ENCODE measurements at places on chromosomes 6 and 20. TPM values are rescaled to one million over a fixed set of nuclear protein-coding genes. Genes with fewer than 3 reads are reported as not detected.

HDGFL1 gene
- total RNA-seq = not detected

DNA sequence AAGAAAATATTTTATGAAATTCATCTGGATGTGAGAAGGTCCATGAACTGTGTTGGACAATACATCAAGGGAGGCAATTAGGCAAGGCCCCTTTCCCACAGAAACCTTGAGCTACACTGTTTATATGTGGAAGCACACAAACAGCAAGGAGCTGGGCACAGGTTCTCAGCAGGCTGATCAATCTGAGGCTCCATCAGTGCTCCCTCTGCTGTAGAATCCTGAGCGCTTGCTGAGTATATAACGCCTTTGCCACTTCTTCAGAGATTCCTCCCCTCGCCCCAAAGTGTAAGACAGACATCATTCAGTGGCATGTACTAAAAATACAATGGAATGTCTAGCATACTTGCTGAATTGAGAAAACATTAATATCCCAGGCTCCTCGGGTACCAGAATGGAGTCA lies 146.9 kb downstream of the PRKN start:
- DNase-seq = no peak
- H3K4me3 ChIP-seq = no peak overlapping the region
- H3K4me1 ChIP-seq = no peaks in the 10 kb centered on the region
- no peaks in the 10 kb centered on the region for H3K36me3 ChIP-seq
- no peaks in the 10 kb centered on the region for H3K27me3 ChIP-seq
- H3K27ac ChIP-seq = no peak overlapping the region

GRCh38 chr6:10303608-10304506 lies 111.0 kb downstream of the TFAP2A start:
- H3K4me3 ChIP-seq = no peak overlapping the region
- no peak overlapping the region for H3K27ac ChIP-seq
- no peaks in the 10 kb centered on the region for H3K27me3 ChIP-seq
- H3K4me1 ChIP-seq = no peaks in the 10 kb centered on the region
- no peak for DNase-seq

GRCh38 chr6:33061987-33062386 lies 11.5 kb downstream of the HLA-DPA1 start:
- H3K4me3 ChIP-seq = no peak overlapping the region
- no peaks in the 10 kb centered on the region for H3K4me1 ChIP-seq
- DNase-seq = no peak
- H3K36me3 ChIP-seq = no peaks in the 10 kb centered on the region

DNA sequence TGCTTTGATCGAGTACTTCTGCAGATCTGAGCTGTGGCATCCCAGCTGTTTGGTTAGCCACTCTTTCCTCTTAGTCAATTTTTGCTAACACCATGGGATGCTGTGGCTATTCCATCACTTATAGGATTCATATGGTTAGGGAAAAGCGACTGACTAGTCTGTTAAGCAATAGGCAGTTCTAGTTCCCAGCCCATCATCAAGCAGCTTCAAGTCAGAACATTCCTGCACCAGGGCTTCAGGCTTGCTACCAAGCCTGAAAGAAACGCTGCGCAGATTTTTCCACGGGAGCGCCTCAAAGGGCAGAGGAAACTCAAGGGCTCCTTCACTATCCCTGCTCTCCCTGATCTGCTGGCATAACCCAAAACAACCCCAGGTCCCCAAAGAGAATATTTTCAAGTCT lies 159.8 kb upstream of the SUPT3H start:
- H3K4me1 ChIP-seq = no peaks in the 10 kb centered on the region
- no peak overlapping the region for H3K27ac ChIP-seq
- DNase-seq = no peak
- no peak overlapping the region for H3K4me3 ChIP-seq
- no peaks in the 10 kb centered on the region for H3K36me3 ChIP-seq

DNA sequence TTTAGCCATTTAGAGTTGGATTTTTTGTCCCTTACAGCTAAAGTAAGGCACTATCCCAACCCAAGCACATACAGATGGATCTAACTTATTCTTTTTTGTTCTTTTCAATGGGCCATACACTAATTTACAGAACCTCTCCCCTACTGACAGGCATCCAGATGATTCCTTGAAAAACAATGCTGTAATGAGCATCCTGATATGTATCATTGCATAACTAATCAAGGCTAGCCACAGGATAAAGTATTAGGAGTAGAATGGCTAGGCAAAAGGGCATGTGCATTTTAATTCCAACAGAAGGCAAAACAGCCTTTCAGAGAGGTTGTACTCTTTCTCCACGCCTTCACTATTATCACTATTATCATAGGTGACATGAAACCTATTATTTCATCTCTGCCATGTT lies 54.1 kb downstream of the ELOVL5 start:
- no peak overlapping the region for H3K4me3 ChIP-seq
- H3K4me1 ChIP-seq = peaks cover 69% of the 10 kb centered on the region
- H3K27me3 ChIP-seq = no peaks in the 10 kb centered on the region
- no peak overlapping the region for H3K27ac ChIP-seq
- peaks cover 3% of the 10 kb centered on the region for H3K36me3 ChIP-seq
- DNase-seq = no peak

GRCh38 chr6:149729824-149730223 lies 11.9 kb upstream of the LATS1 start:
- H3K27me3 ChIP-seq = no peaks in the 10 kb centered on the region
- no peak overlapping the region for H3K4me3 ChIP-seq
- DNase-seq = no peak
- H3K27ac ChIP-seq = peak overlapping the region; percentile 38

DNA sequence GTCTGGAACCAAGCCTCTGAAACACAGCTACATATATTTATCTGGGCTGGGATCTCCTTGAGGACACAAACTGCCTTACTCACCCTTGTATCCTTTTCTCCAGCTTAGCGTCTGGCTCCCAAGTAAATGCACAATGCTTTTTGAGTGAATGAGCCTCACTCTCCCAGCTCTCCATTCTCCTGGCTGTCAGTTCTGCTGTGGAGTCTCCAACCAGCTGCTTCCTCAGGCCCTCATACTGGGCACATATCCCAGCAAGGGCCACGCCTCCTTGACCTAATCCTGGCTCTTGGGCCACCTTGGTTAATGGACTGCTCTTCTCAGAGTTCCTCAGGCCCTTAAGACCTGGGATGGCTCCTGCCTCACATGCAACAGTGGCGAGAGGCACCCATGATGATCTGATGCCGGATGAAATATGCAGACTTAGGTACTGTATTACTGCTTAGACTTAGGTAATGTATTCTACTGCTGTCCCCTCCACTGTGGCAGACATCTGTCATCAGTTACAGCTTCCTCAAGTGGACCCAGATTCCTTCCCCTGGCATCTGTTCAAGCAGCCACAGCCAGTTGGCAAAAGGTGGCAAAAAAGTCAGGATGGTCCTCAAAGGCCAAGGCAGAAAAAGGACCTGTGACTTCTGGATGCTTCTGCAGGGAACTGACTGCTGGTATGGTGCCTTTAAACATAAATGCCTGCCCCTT lies 16.5 kb downstream of the SNHG17 start:
- H3K27me3 ChIP-seq = no peaks in the 10 kb centered on the region
- H3K36me3 ChIP-seq = peaks cover 22% of the 10 kb centered on the region
- no peak overlapping the region for H3K27ac ChIP-seq
- H3K4me1 ChIP-seq = no peaks in the 10 kb centered on the region

DNA sequence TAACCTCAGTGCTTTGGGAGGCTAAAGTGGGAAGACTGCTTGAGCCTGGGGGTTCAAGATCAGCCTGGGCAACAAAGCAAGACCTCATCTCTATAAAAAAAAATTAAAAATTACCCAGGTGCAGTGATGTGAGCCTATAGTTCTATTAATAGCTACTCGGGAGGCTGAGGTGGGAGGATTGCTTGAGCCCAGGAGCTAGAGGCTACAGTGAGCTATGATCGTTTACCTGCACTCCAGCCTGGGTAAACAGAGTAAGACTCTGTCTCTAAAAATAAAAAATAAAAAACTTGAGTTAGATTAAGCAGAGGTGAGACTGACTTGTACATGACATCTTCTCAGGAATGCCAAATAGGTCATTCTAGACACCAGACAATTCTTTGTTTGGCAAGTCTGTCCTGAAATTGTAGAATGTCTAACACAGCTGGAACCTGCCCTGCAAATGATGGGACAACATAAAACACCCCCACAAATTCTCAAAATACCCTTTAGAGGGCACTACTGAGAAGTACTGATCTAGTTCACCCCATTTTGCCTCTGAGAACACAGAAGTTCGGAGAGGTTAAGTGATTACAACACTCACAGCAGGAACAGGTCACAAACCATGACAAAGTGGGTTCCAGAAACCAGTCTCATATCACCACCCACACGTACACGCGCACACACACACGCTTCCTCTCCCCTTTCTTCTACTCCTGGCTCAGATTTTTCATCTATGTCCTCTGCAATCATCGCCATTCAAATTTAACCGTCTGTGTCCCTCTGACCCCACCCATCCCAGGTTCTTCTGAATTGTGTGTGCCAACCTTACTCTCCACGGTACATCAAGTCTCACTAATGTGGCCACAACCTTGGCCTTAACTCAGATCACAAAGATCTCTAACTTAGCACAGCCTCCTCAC lies 38.3 kb downstream of the ARHGAP18 start:
- no peaks in the 10 kb centered on the region for H3K36me3 ChIP-seq
- H3K27ac ChIP-seq = peak overlapping the region; percentile 62
- peak overlapping the region; percentile 54 for H3K4me3 ChIP-seq
- DNase-seq = peak; percentile 22
- peaks cover 22% of the 10 kb centered on the region for H3K4me1 ChIP-seq

DNA sequence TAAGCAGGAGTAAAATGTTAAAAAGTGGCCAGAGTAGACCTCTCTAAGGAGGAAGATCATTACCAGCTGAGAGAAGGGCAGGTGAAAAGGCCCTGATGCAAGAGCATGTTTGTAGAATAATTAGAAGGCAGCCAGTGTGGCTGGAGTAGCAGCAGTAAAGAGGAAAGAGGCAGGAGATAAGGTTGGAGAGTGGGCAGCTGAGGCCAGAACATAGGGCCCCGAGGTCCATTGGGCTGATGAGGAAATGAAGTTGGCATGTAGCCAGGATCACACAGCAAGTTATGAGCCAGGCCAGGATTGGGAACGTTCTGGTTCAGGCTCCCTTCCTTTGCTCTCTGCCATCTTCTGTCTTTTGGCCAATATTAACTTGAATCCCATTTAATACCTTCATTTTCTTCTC lies 51.6 kb downstream of the RALY start:
- peaks cover 36% of the 10 kb centered on the region for H3K4me1 ChIP-seq
- H3K27ac ChIP-seq = no peak overlapping the region
- H3K36me3 ChIP-seq = no peaks in the 10 kb centered on the region
- no peaks in the 10 kb centered on the region for H3K27me3 ChIP-seq

DNA sequence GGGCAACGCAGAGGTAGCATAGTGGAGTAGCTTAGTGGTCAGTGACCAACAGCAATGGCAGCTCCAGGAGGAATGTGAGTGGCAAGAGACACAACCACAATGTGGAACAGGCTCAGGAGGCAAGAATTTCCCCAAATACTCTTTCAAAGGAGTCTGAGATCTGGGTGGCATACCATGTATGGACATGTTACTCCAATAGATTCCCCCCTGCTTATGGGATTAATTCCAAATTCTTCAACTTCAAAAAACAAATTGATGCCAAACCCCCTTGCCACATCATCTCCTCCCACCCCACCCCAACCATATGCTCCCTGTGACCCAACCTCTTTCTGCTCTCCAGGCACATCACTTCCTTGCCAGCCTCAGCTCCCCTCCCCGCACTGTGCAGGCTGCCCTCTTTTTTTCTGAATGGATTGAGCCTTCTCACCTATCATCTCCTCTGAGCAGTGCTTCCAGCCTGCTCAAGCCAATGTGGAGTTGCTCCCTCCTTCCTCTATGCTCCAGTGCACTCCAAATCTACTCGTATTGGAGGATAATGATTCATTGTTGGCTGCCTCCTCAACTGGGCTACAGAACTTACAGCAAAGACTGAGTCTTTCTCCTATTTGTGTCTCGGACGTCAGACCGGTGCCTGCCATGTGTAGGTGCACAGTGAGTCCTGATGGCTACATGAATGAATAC lies 93.0 kb upstream of the CEP85L start:
- no peak overlapping the region for H3K4me3 ChIP-seq
- peaks cover 10% of the 10 kb centered on the region for H3K4me1 ChIP-seq
- no peak overlapping the region for H3K27ac ChIP-seq
- H3K36me3 ChIP-seq = no peaks in the 10 kb centered on the region
- DNase-seq = no peak
- H3K27me3 ChIP-seq = no peaks in the 10 kb centered on the region

GRCh38 chr6:90224196-90224595 lies 72.4 kb downstream of the BACH2 start:
- no peak for DNase-seq
- peaks cover 63% of the 10 kb centered on the region for H3K4me1 ChIP-seq
- H3K27me3 ChIP-seq = no peaks in the 10 kb centered on the region
- H3K36me3 ChIP-seq = no peaks in the 10 kb centered on the region
